ENCODE measurements at places on chromosomes 6 and 20.

GRCh38 chr6:94713446-94713845 is 863.9 kb upstream of the MANEA start:
- no peak for DNase-seq

- no peak for DNase-seq
These were observed 152.2 kb downstream of the SLC16A10 start for GRCh38 chr6:111239461-111239860.

GRCh38 chr6:54286141-54286540 is 22.1 kb upstream of the TINAG start:
- no peak for DNase-seq

DNA sequence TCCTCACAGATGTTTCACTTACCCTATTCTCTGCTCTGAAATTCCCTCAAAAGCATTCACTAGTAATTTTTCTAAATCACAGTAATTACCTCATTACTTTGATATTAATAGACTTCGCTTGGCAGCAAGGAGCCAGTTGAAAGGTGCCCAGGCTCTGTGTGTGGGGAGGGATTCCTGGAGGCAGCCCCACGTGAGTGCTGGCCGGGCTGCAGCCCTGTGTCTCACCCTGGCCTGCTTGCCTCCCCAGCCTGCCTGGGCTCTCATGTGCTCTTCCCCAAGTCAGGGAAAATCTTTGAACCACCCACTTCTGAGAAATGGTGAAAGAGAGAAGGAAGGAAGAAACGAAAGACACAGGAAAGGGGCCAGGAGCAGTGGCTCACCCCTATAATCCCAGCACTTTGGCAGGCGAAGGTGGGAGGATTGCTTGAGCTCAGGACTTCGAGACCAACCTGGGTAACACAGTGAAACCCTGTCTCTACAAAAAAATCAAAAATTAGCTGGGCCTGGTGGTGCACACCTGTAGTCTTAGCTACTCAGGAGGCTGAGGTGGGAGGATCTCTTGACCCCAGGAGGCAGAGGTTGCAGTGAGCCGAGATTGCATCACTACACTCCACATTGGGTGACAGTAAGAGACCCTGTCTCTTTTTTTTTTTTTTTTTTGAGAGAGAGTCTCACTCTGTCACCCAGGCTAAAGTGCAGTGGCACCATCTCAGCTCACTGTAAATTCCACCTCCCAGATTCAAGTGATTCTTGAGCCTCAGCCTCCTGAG is 20.0 kb upstream of the SNTA1 start:
- DNase-seq = no peak

- DNase-seq = no peak
These were observed 487 bp upstream of the PHF20 start for GRCh38 chr20:35771367-35771688.

- DNase-seq = no peak
These were observed 15.7 kb downstream of the AURKA start for GRCh38 chr20:56376331-56376730.

- DNase-seq = no peak
These were observed 60.7 kb downstream of the PRND start for GRCh38 chr20:4782378-4782772.

DNA sequence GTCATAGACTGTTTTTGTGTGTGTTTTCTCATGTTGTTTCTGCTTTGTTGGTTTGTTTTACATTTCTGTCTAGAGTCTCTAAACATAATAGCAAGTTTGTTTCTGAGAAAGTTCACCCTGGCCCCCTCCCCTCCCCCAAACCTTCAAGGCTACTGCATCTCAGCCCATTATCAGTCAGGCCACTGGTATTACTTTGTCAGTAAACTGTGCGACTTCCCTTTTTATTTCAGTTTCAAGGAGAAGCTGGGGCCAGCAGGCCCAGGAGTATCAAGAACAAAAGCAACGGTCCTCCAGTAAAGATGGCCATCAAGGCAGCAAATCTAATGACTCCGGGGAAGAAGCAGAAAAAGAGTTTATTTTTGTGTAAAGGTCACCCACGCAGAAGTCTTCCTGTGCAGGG is 32.8 kb upstream of the SCGN start:
- no peak for DNase-seq

DNA sequence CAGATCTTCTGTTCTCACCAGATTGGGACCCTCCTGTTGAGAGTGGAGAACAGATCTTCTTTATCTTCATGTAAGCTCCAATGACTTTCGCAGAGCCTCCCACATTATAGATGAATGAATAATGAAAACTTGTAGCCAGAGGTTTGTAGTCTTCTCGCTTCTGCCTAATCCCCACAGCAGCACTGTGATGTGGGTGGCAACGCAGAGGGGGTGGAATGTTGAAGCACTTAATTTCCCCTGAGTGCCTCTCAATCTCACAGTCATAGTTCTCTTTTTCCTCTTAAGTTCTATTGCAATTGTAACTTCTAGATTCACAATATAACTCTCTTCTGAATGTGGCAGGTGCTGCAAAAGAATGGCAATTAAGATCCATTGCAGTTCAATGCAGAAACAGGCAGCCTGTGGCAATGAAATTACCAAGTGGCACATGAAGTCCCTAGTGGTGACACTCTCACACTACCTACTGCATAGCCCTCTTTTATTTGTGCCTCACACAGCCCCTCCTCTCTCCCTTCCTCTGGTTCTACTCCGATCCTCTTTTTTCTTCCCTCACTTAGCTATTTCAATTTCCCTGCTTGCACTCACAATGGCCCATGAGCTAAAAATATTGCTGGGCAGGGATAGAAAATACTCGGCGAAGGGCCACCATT is 281.9 kb downstream of the UBE3D start:
- no peak for DNase-seq

- DNase-seq = no peak
These were observed 5.9 kb downstream of the PTPRA start for GRCh38 chr20:2879146-2879545.

DNA sequence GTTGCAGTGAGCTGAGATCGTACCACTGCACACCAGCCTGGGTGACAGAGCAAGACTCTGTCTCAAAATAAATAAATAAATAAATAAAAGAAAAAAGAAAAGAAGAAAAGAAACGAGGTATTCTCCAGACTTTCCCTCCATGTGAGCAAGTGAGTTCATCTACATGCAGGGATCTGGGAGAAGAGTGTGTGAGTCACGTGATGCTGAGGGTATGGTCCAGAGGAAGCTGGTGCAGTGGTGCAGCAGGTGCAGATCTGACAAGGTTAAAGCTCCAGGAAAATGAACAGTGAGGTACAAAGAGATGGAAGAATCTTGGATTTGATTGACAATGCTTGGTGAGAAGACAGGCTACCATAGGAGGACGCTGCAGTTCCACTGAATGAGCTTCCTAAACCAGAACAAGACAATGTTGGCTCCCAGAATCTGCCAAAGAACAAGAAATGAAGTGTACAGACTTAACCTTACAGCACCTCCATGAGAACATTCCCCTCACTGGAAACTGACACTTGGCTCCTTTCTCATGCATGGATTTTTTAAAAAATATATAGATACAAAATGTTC is 79.5 kb upstream of the BTBD3 start:
- no peak for DNase-seq

DNA sequence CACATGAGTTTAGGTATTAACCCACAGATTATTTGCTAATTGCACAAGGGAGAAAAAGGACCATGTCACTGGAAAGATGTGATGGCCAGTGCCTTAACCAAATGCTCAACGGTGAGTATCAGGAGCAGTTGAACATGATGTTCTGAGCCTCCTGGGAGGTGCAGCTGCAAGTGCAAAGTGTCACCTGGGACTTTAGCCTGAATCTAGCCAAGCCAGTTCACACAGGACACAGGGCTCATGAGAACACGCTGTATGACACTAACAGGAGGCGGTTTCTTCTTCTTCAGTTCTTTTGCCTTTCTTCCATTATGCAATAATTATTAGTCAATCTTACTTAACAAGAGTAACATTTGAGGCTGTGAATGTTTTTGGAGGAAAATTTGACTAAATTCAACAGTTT is 225.3 kb downstream of the THBS2 start:
- no peak for DNase-seq

GRCh38 chr6:70503813-70504465 is 62.8 kb upstream of the SDHAF4 start:
- no peak for DNase-seq

DNA sequence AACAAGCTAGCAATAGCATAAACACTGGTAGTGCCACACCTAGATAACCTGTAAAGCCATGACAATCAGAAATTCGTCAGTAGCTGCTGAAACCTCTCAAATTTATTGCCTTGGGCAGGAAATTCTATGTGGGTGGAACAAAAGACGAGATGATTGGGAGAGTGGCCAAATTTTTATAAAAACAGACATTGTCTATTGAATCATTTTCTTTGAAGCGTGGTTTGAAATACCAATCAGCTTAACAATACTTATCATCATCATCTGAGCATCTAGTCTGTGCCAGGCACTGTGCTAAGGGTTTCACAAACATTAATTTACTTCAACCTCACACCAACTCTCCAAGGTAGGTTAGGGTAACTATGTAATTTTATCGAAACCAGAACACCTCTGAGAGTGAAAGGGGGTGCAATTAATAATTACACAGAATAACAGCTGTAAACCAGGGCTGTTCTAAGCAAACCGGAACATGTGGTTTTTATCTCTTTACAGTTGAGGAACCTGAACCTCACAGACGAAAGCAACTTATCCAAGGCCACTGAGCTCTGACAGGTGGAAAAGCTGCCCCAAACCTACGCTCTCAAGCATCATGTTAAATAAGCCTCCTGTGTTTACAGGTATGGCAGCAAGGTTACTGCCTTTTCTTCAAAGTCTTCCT is 43.4 kb downstream of the NHSL1 start:
- DNase-seq = no peak

- DNase-seq = peak; percentile 50
These were observed 40.5 kb downstream of the HLA-F start for GRCh38 chr6:29763491-29764289.

DNA sequence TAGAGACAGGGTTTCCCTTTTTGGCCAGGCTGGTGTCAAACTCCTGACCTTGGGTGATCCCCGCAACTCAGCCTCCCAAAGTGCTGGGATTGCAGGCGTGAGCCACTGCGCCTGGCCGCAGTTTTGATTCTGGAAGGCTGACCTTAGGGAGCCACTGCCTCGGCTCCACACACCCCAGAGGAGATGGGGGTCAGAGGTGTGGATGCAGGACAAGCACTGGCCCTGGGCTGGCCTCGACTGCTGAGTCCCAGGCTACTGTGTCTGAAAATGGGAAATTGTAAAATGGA is 1.5 kb downstream of the ZBP1 start:
- no peak for DNase-seq

- no peak for DNase-seq
These were observed 135.0 kb upstream of the TNFAIP3 start for GRCh38 chr6:137731960-137732616.

GRCh38 chr6:156391061-156391672 is 386.0 kb upstream of the ARID1B start:
- DNase-seq = no peak

- DNase-seq = no peak
These were observed 13.6 kb downstream of the CDC5L start for GRCh38 chr6:44401138-44401537.

- no peak for DNase-seq
These were observed 95.1 kb upstream of the SASH1 start for GRCh38 chr6:148247386-148248063.

DNA sequence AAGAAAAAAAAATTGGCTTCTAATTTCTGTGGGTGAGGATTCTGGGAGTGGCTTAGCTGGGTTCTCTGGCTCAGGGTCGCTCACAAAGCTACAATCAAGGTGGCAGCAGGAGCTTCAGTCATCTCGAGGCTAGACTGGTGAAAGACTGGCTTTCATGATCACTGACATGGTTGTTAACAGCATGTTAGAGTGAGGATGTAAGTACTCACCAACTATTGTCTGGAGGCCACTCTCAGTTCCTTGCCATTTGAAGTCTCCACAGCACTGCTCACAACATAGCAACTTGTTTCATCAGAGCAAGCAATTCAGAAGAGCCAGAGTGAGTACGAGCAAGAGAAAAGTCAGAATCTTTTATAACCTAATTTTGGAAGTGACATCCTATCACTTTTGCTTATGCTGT is 145.7 kb upstream of the PRSS16 start:
- DNase-seq = no peak

- no peak for DNase-seq
These were observed 9.9 kb upstream of the NCOA5 start for GRCh38 chr20:46099491-46100287.

DNA sequence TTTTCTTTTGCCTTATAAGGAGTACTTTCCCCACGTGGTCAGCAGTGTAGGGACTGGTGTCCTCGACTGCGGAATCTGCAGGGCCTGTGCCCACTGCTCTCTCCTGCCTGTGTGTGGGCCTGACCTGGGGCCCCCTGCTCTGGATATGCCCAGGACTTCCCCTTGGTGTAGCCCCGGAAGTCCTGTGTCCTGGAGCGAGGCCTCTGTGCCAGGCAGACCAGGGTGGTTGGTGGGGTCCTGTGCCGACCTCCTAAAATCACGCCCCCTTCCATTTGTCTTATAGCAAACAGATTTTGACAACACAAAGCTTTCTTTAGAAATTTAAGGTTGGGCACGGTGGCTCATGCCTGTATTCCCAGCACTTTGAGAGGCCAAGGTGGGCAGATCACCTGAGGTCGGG is 64.2 kb downstream of the DLL1 start:
- DNase-seq = no peak
